Effector memory CD4-positive, alpha-beta T cell (primary cell): ENCODE measurements at places on chromosomes 5 and 9.

DNA sequence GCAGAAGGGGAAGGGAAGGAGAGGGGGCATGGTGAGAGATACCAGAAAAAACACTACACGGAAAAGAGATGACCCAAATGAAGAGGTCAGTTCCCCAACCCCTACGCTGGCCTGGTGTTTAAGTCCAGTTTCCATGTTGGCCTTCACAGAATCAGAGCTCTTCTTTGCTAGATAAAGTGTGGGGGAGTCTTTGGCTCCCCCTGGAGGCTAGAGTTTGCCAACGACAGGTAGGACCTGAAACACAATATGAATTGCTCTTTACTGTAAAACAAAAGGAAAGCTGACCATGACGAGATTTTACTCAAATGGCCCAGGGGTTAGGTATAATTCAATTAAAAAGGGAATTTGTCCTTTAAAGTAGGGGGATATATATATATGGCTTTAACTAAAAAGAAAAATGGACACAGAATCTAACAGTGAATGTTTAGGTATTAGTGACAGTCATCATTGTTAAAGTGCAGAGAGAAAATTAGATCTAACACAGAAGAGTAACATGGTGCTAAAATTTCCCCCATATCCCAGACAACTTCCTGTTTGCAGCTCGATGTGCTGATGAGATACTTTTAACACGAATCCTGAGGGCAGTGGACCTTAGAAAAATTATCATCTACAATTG lies 92.0 kb downstream of the SV2C start:
- peak; percentile 34 for DNase-seq

DNA sequence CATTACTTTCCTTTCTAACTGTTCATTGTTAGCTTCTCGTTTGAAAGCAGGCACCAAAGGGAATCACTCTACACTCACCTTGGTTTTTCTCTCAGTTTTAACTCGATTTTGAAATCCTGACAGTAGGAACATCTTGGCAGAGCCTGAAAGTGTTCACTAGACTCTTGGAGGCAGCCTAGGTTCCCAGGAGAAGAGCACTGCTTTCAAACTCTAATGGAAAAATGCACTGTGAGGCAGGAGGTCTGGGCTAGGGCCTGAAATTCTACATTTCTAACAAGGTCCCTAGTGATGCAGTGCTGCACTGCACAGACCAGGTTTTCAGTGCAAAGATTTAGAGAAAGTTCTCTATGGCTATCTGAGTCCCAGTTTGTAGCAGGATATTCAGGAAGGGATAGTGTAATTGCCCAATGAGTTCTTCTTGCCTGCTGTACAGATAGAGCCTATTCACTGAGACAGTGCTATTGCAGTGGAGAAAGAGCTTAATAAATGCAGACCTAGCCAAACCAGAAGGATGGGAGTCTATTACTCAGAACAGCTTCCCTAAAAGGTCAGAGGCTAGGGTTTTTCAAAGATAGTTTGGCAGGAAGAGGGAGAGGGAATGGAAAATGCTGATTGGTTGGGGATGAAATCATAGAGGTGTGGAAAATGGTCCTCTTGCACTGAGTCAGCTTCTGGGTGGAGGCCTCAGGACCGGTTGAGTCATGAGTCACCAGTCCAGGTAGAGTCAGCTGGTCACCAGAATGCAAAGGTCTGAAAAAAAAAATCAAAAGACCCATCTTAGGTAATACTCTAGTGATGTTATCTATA lies 153.9 kb downstream of the GPBP1 start:
- DNase-seq, result no peak

DNA sequence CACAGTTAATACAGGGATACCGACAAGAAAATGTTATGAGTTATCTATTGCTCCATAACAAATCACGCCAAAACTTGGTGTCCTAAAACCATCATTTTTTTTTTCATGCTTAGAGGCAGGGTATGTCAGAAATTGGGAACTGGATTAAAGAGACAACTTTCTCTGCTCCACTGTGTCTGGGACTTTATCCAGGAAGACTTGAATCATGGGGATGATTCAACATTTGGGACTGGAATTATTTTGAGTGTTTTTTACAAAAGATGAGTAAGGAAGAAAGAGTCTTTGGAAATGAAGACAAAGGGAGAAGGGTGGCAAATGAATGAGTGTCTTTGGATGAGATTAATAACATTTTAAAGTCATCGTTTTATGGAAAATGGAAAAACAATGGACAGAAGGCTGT lies 1883.7 kb upstream of the C9orf72 start:
- DNase-seq, result no peak

- DNase-seq, result no peak
Measured at GRCh38 chr5:107724642-107725041, 53.9 kb upstream of the EFNA5 start.

DNA sequence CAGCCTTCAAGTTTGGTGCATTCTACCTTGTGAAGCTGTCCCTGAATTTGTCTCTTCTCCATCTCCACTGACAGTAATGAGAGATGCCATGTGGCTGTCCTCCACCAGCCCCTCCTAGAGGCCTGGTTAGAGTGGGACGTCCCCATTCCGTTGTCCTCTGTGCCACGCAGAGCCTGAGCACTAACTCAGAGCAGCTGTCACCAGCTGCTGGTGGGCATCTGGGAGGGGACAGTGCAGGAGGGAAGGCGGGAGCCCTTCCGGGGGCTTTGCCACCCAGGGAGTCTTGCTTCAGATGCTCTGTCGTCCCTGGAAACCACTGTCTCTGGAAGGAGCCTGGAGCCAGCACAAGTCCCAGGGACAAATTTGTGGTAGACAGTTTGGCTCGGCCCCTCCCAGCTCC lies 78.6 kb downstream of the PDZD2 start:
- DNase-seq, result no peak

GRCh38 chr5:129951039-129951438 lies 46.8 kb downstream of the CHSY3 start:
- DNase-seq, result no peak

- DNase-seq, result peak; percentile 68
Measured at GRCh38 chr5:14581891-14582796, 552 bp downstream of the OTULINL start.

- no peak for DNase-seq
Measured at GRCh38 chr9:91445135-91445534, 21.5 kb upstream of the NFIL3 start.

- no peak for DNase-seq
Measured at GRCh38 chr5:18311266-18311665, 677.0 kb downstream of the TAF11L14 start.

DNA sequence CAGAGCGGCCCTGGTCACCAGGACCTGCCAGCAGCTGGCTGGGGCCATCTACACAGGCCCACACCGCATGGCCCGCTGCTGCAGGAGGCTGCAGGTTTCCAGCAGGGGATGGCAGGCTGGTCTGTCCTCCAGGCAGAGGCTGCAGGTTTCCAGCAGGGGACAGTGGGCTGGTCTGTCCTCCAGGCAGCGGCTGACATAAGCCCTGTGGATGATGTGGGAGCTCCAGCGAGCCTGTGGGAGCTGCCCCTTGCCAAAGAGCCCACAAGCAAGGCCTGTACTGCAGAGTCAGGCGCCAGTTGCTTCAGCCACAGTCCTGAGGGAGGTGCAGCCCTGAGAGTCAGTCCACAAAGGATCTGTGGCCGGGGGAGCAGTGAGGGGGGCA lies 18.5 kb downstream of the TPPP start:
- DNase-seq, result no peak

DNA sequence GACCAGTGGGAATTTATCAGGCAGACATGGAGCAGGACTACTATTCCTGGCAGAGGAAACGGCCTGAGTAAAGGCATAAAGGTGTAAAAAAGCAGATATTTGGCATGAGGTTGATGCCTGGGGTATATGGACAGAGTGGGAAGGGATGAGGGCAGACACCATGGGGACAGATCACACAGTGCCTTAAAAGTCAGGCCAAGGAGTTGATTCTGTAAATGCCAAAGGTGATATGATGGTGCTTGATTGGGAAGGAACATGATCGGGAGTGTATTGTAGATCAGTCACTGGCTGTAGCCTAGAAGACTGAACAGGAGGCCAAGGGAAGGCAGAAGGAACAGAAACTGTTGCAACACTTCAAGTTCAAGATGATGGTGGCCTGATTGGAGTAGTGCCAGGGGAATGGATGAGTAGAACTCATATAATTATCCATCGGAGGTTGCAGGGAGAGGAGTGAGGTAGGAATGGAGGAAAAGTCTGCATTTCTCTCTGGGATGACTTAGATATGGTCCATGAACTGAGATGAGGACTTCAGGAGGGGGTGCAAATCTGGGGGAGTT lies 594.3 kb upstream of the KLF4 start:
- DNase-seq, result no peak

DNA sequence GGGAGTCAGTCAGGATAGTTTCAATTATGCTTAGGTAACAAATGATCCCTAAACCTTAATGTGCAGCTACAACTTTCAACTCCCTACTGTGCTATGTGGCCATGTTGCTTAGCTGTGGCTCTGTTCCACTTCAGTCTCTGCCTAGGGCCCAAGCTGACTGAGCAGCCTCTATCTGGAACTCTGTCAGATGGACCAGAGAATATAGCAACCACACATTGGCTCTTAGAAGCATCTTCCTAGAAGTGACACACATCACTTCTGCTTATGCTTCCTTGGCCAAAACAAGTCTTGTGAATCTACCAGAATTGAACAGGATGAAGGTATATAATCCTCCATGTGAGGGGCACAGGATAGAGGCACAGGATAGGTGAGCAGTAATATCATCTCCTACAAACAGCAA lies 36.7 kb upstream of the TNC start:
- DNase-seq, result no peak

- peak; percentile 3 for DNase-seq
Measured at GRCh38 chr5:36240779-36241630, 720 bp downstream of the NADK2 start.

DNA sequence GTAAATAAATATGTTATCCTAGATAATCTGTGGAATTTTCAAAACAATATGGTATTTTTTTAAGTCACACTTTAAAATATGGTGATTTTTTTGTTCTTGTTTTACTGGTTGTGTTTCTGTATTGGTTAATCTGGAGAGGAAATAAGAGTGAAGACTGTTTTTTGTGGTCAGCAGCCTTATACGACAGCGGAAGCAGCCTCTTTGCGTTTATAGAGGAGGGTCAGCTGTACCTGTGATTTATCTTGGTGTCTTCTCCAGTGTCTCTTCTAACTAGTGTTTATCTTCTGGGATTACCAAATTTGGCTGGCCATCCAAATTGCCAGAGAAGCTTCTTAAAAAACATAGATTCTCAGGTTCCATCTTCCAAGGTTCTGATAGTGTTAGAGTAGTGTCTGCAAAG lies 58.7 kb downstream of the ICE1 start:
- DNase-seq, result no peak

GRCh38 chr9:131674425-131675421 lies 65.2 kb downstream of the RAPGEF1 start:
- no peak for DNase-seq

- no peak for DNase-seq
Measured at GRCh38 chr5:101843055-101843454, 453.0 kb downstream of the SLCO4C1 start.

GRCh38 chr5:19534751-19535150 lies 453.2 kb downstream of the CDH18 start:
- no peak for DNase-seq

GRCh38 chr5:133461796-133462516 lies 150.4 kb downstream of the FSTL4 start:
- no peak for DNase-seq

- no peak for DNase-seq
Measured at GRCh38 chr5:16807547-16807864, 128.6 kb downstream of the MYO10 start.

DNA sequence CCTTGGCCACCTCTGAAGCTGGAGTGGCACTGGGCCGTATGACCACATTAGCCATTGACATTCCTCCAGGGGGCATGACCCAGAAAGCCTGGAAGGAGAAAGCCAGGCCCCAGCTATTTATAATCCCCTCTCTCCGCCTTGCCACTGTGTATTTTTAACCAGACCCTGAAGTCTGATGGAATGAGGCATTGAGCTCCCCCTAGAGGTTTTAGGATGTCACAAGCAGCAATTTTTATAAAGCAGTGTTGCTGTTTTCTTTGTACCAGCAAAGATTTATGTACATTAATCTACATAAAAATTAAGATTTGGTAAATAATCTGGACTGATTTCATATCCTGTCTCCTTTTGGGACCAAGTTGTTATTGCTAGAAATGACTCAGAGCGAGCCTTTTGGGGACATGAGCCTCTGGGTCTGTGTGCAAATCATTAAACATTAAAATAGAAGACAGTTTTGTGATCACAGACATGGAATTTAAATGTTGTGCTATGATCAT lies 127.1 kb downstream of the TRIO start:
- DNase-seq, result no peak

DNA sequence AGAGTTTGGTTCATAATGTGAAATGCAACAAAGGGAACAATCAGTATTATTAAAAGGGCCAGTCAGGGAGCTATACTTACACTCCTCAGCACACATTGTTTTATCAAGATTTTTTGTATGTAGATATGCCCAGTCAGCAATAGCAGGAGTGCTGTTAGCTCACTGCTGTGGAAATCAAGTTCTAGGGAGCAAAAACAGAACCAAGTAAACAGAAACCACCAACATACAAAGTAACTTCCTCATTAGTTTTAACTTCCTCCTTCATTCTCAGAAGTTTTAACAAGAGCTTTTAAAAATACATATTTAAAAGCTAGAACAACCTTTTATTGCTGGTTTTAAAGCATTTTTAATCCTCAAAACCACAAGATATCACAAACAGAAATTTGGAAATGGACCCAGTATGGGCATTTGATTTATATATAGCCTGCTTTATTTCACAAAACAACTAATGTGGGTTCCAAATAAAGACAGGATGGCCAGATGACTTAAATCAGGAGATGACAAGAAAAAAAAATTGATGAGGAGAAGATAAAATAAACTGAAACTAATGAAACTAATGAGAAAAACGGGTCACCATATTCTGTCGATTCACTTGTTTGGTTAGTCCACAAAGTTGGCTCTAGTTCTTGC lies 178.5 kb downstream of the ADAMTS12 start:
- no peak for DNase-seq

GRCh38 chr9:88817628-88818027 lies 173.6 kb upstream of the S1PR3 start:
- DNase-seq, result no peak

DNA sequence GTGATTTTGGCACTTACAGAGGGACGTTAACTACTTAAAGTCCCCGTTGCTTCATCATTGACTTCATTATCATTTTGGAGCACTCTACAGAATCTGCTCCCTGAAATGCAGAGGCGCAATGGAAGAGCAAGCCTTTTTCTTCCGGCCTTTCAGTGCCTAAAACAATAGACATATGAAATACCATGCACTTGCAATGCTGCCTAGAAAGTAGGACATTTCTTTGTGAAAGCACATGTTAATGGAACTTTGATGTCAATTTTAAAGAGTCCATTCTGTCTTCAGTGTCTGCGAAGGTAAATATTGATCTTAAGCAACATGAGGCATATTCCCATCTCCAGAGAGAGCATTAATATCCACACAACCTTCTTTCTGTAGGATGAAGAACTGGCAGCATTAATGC lies 36.3 kb downstream of the ITGA2 start:
- DNase-seq, result no peak
